ENCODE measurements at places on chromosomes 1 and 21.

DNA sequence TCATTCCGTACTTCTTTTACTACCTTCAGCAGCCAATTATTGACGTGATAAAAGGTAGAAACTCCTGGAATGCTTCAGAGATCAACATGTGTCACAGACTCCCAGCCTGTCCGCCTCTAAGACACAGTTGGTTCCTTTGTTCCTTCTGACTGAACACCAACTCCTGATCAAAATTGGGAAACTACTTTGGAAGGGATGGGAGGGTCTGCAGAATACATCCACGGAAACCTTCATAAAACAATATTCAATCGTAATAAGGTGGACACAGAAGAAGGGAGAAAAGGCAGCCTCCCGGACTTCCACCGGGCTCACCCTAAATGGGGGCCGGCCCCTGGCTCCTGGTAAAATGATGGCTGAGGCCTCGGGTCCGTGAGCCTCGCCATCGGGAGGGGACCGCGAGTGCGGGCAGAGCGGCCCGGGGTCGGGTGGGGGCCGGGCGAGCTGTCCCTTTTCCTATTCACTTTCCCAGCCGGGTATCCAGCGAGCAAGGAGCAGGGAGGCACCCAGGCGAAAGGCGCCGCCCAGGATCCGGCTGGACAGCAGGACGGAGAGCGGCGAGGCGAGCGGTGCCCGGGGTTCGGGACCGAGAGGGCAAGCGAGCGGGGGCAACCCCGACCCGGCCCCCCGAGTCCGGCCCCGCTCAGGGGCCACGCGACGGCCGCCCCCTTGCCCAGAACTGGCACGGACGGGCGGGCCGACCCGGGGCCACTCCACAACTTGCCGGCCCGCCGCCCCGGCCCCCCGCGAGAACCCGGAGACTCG lies 805 bp downstream of the NRIP1 start:
- DNase-seq = peak; percentile 49

DNA sequence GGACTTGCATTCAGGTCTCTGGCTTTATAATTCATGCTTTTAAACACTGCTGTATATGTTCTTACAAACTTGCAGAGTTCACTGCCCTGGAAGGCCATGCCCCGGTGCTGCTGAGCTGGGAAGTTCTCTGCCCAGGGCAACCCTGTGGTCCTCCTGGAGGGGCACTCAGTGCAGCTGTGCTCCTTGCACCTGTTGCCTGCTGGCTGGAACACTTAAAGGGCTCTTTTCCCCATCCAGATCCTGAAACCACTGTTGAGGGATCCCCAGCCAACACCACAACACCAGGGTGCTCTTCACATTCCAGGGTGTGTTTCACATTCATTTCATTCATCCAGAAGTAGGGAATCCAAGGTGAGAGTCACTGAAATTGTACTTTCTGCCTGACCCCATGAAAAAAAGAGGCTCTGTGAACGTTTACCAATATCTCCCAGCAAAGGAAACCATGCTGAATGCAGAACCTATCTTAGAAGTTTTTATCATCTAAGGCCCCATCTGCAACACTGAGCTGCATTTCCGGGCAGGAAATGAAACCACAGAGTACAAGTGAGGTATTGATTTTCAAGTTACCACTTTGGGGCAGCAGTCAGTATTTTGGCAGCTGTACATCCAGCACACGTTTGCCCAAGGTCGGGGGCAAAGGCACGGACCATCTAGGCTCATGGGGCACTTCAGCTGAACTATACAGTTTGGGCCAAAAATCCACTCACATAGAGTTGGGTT lies 16.4 kb upstream of the KIAA0040 start:
- no peak for DNase-seq

DNA sequence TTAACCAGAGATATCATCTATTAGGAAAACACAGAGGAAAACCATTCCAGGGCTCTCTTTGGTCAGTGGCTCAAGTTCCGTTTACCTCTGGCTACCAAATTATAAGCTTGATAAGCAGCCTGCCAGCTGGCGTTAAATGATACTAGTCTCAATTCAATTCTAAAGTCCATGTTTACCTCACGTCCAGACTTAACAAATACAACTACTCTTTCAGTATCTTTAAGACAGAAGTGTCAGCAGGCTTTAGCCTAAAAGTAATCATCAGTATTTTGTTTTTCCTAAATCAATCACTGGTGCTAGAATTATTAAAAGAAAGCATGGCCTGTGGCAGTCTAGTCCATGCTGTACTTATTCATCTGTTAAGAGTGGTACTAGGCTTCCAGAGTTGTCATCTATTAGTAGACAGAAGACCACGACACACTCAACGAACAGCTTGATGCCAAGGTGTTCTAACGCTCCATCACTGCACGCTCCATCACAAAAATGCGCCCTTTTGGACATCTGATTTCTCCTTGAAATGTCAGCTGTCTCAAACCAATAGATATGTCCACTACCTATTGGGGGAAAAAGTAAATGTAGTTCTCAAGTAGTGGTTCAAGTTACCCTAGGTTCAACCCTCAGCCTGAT lies 1.5 kb downstream of the IVNS1ABP start:
- DNase-seq = no peak

GRCh38 chr1:76354236-76354635 lies 279.7 kb downstream of the ST6GALNAC3 start:
- no peak for DNase-seq

DNA sequence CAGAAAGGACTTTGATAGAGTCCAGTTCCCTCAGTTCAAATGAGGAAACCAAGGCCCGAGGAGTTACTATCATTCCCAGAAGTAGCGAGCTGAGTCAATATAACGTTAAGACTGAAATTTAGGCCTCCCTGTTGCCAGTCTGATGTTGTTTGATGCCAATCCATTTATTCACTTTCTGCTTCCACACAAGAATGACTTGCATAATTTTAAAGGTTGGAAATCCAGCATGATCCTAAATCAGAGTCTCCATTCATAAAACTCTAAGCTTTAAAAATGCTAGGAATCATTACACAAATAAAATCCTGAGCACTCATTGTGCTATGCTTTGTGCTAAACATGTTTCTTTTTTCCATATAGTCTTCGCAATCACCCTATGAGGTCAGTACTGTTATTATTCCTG lies 414.4 kb downstream of the PTBP2 start:
- DNase-seq = no peak

- no peak for DNase-seq
Measured at GRCh38 chr21:29145852-29146453, 15.5 kb downstream of the MAP3K7CL start.

DNA sequence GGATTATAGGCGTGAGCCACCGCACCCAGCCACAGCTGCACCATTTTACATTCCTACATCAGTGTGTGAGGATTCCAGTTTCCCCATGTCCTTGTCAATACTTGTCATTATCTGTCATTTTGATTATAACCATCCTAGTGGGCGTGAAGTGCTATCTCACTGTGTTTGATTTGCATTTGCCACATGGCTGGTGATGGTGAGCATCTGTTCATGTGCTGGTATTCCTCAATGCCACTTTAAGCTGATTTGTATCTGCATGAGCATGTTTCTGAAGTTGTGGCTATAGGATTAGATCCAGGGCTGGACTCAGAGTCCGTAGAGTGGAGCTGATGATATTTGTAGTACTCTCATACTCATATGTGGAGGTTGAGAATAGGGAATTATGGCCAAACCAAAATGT lies 36.6 kb downstream of the SRRM1 start:
- DNase-seq = no peak

DNA sequence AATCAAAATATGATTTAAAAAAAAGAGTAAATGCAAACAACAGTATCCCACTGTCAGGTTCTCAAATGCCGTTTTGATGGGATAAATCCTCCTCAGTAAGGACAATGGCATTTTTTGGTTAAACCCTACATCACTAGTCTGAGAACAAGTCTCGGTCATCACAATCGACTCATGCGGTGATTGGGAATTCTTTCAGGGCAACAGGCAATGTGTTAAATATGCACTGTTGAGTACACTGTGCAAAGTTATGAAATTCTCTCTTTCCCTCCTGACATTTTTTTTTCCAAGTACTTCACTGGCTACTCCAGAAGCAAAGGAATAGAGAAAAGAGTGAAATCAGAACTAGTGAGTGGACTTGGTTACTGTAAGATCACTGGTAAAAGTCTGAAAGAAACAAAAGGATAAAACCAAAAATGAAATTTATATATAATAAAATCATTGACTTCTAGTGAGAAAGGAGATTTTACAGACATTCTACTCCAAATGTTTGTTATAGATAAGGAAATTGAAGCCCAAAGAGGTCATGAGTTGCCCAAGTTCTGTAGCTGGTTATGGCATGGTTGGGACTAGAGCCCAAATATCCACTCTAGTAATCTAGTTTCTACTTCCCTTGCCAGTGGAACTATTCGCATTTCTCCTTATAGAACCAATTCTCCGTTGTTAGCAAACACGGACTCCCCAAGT lies 111.3 kb downstream of the TGFBR3 start:
- DNase-seq = no peak

- DNase-seq = no peak
Measured at GRCh38 chr1:205521686-205522085, 17.2 kb downstream of the CDK18 start.

DNA sequence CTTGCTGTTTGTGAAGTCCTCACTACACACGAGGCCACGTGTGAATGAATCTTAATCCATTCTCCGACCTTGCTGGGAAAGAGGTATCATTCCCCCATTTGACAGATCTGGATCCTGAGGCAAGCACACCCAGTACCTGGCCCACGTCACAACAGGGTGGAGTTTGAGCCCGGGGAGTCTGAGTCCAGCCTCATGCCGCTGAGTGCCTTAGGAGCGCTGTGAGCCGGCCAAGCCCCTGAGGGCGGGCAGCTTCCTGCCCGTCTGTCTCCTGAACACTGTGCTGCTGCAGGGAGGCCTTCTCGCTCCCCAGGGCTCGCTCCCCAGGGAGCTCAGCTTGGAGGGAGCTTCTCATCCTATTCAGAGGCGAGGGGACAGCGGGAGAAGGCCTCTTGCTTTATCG lies 29.7 kb downstream of the SLC45A1 start:
- no peak for DNase-seq

DNA sequence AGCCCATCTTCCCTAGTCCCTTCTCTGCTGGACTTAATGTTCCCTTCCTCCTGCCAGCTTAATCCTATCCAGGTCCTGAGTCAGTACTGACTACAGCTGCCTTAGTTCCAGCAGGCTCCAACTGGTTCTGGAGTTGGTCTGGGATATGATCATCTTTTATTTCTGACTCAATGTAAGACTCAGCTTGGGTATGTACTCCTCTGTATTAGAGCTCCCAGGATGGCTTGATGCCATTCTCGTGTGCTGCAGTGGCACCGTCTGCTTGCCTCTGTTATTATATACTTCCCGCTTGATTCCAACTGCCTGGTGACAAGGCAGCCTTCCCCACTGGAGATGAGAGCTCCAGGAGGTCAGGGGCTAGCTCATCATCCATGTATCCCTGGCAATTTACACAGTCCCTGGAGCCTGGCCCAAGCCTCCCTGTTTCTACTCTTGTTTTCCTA lies 164.4 kb upstream of the DPT start:
- DNase-seq = no peak

DNA sequence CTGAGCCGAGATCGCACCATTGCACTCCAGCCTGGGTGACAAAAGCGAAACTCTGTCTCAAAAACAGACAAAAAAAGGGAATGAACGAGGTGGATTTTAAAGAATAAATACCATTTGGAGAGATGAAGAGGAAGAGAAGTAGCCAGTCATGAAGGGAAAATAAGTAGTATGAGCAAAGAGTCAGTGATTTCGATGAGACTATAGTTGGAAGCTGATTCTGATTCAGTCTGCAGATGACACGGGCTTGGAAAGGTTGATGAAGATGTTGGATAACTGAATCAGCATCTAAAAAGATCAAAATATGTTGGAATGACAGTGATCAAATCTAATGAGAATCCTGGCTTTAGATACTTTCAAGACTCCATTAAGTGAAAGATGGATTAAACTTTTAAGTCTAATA lies 23.8 kb downstream of the MACF1 start:
- DNase-seq = no peak

DNA sequence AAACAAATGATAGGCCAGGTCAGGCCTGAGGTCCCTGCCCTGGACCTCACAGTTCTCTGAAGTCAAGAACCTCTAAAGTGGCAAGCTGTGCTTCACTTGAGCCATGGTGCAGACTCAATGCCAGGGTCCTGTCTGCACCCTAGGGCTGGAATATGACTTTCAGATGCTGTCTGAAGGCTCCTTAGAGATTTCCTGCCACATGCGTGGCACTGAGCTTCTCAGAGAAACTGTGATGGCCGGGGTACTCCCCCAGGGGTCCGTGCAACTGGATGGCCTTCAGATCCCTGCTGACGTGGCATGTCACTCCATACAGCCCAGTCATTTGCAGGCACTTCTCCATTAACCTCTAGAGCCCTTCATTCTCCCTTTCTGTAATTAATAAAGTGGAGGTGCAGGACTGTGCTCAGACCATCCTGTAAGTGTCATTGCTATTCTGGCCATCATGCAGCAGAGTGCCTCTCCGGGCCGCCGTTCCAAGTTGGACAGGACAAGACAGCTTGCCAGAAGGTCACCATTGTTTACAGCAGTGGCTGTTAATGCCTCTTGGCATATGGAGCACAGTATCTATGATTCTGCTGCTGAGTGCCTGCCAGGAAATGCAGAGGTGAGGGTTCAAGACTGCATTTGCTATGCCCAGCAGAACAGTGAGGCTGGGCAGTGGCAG lies 205.1 kb upstream of the COA6 start:
- DNase-seq = no peak

DNA sequence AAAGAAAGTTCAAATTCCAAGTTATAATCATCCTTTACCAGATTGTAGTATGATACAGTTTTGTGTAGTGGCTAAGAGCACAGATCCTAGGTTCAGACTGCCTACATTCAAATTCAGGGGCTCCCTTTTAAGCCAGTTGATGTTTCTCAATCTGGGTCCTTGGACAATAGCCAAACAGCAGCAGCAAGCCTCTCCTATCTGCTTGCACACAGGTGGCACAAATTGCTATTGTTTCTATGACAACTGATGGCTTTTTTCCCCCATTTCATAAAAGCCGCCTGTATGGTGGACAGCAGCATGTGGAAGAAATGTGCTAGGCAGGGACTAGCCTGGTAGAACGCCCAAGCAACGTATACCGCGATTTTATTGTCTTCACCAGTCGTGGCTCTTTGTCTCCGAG lies 76.5 kb downstream of the S1PR1 start:
- no peak for DNase-seq

GRCh38 chr1:181015251-181015615 lies 7.4 kb downstream of the STX6 start:
- DNase-seq = no peak

- DNase-seq = peak; percentile 98
Measured at GRCh38 chr1:3624200-3625136, at the start of gene TPRG1L. TPRG1L (plus strand) TSS chr1:3625015; CDS start chr1:3625073, 58 bp downstream.

DNA sequence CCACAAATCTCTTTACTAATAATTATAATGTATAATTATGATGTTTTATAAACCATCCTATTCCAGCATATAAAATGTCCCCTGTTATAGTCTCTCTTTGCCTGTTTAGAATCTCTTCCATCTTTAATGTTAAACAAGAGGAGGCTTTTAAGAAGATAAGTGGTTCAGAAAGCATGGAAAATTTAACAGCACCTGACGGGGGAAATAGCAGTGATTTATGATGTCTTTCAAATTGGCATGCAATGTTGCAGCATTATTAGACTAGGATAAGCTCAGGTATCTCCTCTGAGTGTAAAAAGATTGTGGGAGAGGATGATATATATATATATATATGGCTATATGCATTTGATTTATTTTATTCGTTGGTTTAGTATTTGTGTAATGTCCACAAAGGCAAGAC lies 24.4 kb downstream of the GIPC2 start:
- DNase-seq = no peak

GRCh38 chr1:73903092-73903491 lies 294.9 kb downstream of the LRRIQ3 start:
- DNase-seq = no peak
